ENCODE measurements at places on chromosomes 6 and 20.

DNA sequence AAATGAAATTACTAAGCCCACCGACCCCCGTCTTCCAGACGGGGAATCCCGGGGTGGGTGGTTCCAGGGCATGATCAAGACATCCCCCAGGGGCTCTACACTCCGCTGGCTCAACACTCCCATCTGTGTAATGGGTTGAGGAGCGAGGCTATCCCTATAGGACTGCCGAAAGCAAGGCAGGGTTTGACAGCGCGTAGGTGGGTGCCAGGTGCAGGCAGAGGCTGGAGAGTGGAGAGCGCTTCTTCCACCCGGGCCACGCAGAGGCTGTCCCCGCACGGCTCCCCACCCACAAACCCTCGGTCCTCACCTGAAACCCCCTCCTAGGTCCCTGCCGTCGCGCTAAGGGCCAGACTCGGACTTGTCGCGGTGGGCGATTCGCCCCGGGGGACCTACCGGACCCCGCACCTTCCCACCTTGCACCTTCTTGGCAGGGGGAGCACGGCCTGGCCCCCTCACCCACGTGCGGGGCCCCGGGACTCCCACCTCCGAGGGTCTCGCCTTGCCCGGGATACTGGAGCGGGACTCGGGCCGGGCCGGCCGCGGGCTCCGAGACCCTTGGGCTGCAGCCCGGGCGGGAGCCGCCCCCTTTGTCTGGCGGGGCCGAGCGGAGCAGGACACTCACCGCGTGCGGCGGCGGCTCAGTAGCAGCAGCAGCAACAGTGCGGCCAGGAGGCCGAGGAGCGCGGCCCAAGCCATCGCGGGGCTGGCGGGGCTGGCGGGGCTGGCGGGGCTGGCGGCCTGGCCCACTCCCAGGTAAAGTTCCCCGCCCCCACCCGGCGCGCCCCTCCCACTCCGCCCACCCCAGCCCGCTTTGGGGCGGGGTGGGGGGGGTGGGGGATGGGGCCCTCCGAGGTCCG is at the start of gene PTGIS:
Gene PTGIS, minus strand, starts transcription at position 717 of the 857 bp plus-strand sequence. Its CDS starts 21 bp downstream, at position 696.
- no peak for DNase-seq

DNA sequence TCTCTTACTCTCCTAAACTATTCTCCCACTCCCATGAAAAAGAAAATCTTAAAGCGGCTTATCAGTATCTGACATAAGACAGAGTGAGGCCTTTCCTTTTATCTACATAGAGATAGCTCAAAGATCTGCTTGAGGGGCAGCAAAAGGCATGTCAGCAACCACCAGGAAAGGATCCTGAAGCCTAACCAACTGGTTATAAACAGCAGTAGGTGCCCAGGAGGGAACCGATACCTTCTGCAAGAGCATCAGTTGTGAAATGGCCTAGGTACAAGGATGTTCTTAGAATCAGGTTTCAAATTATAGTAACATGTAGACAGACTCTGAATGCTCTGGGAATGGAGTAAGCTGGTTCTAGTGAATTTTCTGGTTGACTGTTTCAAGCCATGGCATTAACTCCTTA is 21.4 kb downstream of the JARID2 start:
- no peak for DNase-seq

DNA sequence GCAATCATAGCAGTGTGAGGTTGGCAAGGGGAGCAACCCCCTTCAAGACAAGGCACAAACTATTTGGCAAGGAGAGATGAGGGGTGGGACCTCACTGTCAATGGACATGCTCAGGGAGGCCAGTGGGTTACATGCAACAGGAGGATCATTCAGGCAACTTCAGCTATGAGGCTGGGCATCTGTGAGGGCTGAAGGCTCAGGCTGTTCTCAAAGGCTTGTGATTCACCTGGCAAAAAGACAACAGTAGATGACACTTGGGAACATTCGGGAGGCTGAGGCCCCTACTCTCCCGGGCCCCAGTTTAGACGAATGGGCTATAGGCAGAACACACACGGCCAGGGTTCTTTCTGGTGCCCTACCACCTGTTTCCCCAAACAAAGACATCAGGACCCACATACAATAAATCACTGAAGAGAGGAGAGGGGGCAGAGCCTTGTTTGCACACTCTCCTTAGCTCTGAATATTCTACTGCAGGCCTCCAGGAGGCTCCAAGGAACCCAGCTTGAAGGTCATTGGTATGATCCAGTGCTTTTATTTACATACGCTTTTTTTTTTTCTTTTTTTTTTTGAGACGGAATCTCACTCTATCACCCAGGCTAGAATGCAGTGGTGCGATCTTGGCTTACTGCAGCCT is 7.9 kb downstream of the TUBB start:
- no peak for DNase-seq

DNA sequence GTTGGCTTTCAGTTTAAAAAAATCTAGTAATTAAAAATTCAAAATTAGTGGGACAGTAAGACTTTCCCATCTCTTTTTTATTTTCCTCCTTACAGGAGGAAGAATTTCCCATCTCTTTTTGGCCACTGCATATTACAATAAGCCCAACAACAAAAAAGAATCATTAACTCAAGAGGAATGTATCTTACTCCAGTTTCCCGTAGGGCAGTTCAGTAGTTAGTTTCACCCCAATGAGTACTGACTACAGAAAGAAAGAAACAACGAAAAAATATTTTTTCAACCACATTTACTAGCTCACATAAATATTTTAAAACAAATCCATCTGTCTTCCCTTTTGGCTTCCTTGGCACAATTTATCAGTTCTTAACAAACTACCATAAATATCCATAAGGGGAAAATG is 14.9 kb upstream of the BLOC1S5 start:
- DNase-seq: no peak

GRCh38 chr20:38157635-38158495 is 7.2 kb downstream of the TGM2 start:
- no peak for DNase-seq

GRCh38 chr6:35216851-35217811 is 3.4 kb downstream of the SCUBE3 start:
- DNase-seq: no peak

- DNase-seq: no peak
Measured at GRCh38 chr6:14200047-14200446, 82.5 kb downstream of the CD83 start.

All from renal cortex interstitium (tissue), 15 donors.